RPMI7951 (cell line): ENCODE measurements at places on chromosomes 5 and 9. TPM values are rescaled to one million over a fixed set of nuclear protein-coding genes. Genes with fewer than 3 reads are reported as not detected.
A peak's percentile ranks its signal among the peaks of the same experiment; 100 is the strongest.

SURF6 gene
- 4.6 and 11.2 TPM in 2 replicates for total RNA-seq

DNA sequence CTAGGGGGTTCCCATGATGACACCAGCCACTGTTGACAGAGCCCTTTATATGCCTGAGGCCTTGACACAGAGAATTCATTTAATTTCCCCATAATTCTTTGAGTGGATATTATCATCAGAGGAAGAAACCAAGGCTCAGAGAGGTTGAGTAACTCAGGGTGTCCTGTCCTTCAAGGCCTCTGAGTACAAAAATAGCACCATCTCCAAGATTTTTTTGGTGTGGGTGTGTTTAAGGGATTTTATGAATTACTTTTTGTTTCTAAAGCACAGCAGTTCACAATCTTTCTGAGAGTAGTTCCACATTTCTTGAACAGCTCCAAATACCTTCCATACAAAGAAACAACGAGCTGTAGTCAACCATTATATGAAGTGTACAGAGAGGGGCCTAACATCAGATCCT, 6.2 kb upstream of the GSN start:
- DNase-seq = no peak

- no peak for DNase-seq
Observed at GRCh38 chr9:80881940-80882339, 807.4 kb downstream of the TLE1 start.

GRCh38 chr9:5442400-5443011, 4.8 kb upstream of the PLGRKT start:
- peak; percentile 58 for DNase-seq

DNA sequence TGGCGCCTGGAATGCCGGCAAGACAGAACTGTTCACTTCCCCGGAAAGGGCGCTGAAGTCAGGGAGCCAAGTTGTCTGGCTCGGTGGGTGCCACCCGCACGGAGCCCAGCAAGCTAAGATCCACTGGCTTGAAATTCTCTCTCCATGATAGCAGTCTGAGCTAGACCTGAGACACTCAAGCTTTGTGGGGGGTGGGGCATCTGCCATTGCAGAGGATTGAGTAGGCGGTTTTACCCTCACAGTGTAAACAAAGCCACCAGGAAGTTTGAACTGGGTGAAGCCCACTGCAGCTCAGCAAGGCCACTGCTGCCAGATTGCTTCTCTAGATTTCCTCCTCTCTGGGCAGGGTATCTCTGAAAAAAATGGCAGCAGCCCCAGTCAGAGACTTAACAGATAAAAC, 277.4 kb downstream of the SLCO4C1 start:
- no peak for DNase-seq

- DNase-seq = no peak
Observed at GRCh38 chr9:98851730-98852459, 44.4 kb downstream of the GALNT12 start.

TPM2 gene
- 146 and 206 TPM in 2 replicates for total RNA-seq

DNA sequence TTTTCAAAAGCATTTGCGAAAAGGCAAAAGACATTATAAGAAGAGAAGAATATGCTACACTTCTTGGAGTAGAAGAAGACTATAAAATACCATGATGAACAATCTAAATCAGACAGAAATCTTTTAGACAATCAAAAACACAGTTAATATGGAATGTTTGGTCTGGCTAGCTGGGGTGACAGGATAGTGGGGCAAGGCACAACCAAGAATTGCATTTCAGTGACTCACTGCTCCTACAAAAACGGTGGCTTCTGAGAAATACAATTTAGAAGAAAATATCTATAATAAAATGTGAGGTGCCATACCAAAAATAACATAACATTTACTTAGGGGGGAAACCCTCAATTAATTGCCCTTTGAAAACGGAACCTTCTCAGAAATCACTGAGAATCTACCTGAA, 363.4 kb downstream of the NPR3 start:
- peak; percentile 24 for DNase-seq

DNA sequence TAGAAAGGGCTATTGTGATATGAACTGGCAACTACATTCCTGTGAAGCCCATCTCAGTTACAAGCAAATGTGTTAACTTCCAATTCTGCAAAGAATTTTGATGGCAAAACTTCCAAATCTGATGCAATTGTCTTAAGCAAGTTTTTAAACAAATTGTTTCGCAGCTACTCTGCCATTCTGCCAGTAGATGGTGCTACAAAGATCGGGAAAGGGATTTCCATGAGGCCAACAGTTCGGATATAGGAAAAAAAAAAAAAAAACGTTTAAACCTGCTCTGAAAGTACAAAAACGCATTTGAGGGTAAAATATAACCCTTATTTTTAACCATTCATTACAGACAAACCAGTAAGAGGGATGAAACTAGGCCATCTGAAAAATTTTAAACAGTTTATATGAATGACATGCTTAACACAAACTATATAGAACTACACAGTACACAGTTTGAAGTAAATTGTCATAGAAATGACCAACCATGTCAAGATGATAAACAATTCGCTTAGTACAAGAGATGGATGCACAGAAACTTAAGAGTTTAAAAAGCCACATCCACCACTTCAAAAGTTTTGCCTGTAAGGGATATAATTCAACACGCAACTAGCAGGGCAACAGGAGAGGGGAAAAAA, 2.2 kb downstream of the HNRNPA0 start:
- DNase-seq = peak; percentile 60

GRCh38 chr5:157245476-157245875, 20.4 kb upstream of the CYFIP2 start:
- DNase-seq = peak; percentile 9

EIF4EBP3 gene
- total RNA-seq = not detected in 2 replicates

DNA sequence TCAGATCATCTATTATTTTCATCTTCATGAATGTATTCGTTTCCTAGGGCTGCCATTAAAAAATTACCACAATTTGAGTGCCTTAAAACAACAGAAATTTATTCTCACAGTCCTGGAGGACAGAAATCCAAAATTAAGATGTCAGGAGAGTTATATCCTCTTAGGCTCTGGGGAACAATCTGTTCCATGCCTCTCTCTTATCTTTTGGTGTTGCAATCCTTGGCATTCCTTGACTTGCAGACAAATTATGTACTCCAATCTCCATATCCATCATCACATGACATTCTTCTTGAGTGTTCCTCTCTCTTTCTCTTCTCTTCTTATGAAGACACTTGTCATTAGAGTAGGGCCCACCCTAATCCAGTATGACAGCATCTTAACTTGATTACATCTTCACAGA, 339.4 kb downstream of the EFNA5 start:
- no peak for DNase-seq

RNF183 gene
- not detected in 2 replicates for total RNA-seq

DNA sequence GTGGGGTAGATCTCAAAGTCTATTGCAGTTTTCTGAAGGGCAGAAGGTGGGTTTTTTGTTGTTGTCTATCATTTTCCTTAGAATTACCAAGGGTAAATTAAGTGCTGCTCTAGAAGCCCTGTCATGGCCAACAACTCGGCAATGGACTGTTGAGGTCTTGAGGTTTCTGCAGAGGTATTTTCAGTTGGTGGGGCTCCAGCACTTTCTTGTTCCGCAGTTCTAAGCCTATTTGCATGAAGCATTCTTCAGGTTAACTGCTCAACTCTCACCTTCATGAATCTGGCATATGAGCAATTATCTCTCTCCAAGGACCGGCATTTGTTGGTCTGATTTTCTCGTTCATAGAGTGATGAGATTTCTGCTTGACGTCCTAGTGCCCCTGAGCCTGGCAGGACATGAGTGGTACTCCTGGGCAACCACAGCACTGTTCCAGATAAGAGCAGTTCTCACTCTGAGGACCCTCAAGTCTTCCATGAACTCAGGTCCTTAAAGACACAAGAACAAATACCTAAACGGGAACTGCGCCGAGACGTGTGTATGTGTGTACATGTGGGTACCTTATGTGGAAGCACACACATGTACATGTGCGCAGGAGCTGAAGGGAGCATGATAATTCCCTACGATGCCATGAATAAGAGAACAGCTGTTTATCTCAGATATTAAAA, 544.5 kb downstream of the CSNK1G3 start:
- no peak for DNase-seq

NRARP gene
- 0.12 TPM in 1 of 2 replicates, not detected in the other for total RNA-seq

RRAGA gene
- 51.2 and 60.0 TPM in 2 replicates for total RNA-seq

FOXD4L4 gene
- total RNA-seq = 0.20 TPM in 1 of 2 replicates, not detected in the other

FBP2 gene
- not detected in 2 replicates for total RNA-seq

DNA sequence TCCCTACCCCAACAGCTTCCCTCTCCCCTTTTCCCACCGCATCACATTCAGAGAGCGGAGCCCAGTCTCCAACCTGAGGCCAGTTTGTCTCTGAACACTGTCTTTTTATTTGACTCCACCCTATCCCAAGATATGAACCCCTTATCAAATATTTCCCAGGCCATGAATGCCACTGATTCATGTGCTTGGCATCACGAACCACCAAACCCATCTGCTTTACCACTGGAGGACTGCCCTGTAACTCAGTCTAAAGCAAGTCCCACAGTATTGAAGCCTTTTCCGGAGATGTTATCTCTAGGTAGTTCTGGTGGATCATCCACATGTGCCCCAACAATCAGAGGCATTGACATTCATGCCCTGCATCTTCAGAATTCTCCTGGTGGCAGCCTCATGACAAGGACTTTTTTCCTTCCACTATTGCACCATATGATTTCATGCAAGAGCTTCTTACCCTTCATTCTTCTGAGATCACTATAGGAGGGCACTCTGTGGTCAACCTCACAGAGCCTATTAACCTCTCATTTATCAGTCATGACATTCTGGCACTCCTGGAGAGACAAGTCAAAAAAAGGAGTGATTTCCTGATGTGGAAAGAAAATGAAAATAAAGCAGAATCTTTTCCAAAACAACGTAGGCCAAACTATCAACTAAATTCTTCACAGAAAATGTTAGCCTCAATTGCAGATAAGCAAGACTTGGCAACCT, 12.3 kb upstream of the SPATA31D4 start:
- peak; percentile 34 for DNase-seq

DNA sequence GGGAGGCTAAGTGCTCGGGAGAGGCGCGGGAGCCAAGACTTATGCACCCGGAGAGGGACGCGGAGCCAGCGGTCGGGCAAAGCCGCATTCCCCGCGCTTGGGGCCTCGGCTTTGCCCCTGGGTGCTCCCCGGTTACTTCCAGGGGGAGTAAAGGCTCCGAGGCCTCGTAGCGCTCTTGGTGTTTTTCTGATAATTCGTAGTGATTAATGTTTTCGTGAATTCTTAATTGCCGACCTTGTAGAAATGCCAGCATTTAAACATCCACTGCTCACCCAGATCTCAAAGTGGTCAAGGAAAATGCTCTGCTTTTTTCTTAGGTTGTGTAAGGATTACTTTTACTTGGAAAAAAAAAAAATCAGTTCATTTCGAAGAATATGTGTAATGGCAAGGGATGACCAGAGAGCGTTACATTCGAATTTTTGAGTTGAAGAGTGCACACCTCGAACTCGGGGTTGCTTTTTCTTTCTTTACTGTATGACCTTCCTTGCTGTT, 654 bp upstream of the TUT7 start:
- peak; percentile 15 for DNase-seq

DNA sequence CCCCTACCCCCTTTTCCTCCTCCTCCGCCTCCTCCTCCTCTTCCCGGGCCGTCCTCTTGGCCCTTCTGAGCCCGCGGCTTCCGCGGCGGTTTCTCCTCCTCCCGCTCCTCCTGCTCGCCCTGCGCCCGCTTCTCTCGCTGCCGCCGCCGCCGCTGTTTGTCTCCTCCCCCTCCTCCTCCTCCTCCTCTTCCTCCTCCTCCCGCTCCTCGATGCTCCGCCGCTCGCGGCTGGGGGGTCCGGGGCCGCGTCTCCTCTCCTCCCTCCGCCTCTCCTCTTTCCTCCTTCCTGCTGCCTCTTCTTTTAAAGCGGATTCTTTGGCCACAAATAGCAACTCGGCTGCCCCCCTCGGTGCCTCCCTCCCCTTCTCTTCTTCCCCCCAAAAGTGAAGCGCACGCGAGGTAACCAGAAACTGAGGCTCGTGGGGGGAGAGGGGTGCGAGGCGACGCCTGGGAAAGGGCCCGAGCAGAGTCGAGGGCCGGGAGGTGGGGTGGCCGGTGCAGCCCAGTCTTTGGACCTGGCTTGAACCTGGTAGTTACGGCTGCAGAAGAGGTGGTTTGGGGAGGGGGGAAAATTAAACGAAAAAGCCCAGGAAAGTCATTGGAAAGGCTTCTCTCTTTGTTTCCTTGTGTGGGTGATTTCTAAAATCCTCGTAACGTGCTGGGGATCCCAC, 1058.5 kb upstream of the DMAC1 start:
- peak; percentile 22 for DNase-seq

DNA sequence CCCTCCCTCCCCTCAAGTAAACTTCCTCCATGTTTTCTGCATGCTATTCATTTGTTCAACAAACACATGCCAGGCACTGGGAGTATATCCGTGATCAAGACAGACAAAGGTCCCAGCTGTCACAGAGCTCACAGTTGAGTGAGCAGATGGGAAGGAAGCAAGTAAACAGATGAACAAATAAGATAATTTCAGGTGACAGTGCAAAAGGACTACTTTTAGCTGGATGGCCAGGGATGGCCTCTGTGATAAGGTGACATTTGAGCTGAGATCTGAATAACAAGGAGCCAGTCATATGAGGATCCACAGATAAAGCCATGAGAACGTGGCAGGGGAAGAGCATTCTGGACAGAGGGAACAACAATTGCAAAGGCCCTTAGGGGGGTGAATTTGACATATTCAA, 121.7 kb upstream of the RAD23B start:
- no peak for DNase-seq
